SW 1271 (cell line): ENCODE measurements at places on chromosomes 2 and 18.

GRCh38 chr2:241011296-241011600 is 12.8 kb downstream of the SNED1 start:
- DNase-seq: no peak

- no peak for DNase-seq
These were observed 357.2 kb downstream of the SATB2 start for GRCh38 chr2:199100326-199101110.

- DNase-seq: no peak
These were observed 220.6 kb upstream of the CCDC68 start for GRCh38 chr18:55179835-55180234.

DNA sequence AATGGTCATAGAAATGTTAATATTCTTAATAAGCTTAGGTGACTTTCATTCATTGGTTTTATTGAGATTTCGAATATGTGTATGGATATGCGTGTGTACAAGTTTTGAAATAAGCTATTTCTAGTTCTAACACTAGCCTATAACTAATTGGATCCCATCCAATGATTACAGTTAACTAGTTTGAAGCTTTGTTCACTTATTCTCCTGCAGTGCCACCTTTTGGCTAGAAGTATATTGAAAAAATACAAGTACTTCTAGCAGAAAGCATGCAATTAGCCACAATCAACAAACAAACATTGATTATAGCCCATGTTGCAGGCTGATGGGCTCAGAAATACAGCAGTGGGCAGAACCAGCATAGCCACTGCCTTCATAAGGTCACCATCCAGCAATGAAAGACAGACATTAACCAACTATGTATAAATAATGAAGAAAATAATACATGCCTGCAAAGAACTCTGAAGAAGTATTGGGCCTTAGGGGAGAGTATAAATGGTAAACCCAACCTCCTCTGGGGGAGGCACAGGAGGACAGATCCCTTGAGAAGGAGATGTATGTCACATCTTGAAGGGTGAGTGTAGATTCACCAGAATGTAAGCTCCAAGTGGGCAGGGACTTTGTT is 5.1 kb upstream of the PIEZO2 start:
- DNase-seq: no peak

DNA sequence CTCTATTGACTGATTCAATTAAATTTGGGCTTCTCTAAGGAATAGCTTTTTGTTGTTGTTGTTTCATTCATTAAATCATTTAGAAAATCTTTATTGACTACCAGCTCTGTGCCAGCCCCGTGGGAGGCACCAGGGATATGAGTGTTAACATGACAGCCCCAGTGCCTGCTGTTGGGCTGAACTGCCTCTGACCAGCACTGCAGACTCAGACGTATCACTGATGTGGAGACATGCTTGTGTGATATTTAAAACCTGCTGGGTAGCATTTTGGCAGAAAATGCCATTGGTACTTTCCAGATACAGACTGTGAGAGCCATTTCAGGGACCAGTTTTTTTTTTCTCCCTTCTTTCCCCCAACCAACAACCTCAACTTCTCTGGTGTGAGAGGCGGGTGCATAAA is 38.6 kb upstream of the KCNF1 start:
- no peak for DNase-seq

DNA sequence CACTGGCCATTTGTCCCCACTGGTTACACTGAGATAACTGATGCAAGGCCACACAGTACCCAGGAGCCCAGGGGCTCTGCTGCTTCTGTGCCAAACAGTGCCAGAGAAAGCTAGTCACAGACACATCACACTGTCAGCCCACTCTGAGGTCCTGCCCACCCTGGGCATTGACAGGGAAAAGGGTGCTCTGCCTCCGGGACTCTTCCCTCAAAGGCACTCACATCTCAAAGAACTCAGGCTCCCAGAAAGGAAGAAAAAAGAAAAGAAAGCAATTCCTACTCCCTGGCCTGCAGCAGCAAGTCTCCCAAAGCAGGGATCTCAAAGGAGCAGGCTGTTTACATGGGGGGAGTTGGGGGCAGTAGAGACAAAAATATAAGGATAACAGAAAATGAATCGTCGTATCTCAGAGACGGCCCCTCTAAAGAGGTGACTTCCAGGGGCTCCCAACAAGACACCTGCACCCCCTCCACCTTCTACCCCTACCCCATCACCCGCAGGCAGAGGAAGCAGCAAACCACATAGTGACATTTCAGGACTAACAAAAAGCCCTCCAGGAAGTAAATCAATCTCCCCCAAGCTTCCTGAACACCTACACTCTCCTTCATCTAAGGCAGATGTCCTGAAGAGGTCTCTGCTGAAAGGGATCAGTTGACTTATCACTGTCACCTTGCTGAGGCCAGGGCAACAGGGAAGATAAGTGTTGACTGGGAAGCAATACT is 247.6 kb downstream of the TNS1 start:
- no peak for DNase-seq

DNA sequence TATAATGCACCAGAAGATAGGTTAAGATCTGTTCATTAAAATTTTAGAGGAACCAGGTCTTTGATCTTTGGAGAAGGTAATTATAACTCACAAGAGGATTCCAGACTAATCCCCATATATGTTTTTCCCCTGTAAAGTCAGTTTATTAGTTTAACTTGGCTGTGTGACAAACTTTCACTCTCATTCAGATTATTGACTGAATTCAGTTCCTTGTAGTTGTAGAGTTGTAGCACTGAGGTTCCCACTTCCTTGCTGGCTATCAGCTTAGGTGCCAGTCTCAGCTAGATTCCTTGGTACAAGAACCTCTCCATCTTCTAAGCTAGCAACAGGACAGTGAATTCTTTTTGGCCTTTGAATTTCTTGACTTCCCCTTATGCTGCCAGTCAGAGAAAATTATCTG is 19.1 kb downstream of the REG1A start:
- DNase-seq: no peak

GRCh38 chr2:138763971-138764370 is 16.2 kb downstream of the NXPH2 start:
- no peak for DNase-seq

GRCh38 chr2:170420961-170421687 is 243.2 kb downstream of the MYO3B start:
- no peak for DNase-seq

DNA sequence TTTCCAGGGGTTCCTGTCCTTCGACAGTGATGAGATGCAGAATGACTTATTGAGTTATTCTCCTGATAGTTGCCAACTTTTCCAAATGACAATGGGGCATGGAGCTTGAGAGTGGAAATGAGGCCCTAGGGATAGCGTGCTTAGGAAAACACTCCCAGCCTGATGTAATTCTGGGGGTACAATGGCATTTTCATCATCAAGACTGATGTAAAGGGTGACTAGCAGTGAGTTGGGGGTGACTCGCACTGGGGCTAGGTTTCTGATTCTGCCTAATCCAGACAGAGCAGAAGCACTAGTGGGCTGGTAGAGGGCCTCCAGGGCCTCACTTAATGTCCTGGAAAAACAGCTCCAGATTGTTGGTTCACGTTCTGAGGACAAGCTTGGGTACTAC is 34.0 kb upstream of the IL37 start:
- DNase-seq: no peak

GRCh38 chr18:67179726-67180125 is 336.8 kb downstream of the DSEL start:
- DNase-seq: no peak

DNA sequence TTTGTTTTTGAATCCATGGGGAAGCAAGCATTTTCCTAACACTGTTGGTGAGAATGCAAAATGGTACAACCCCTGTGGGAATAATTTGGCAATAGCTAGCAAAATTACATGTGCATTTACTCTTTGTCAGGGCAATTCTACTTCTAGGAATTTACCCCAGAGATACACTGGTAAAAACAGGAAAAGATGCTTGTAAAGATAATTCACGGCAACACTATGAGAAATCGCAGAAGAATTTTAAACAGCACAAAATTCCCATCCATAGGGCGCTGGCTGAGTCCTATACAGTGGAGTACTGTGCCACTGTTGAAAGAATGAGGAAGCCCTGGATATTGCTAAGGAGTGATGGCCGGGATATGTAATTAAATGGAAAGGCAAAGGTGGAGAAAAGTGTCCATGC is 75.8 kb downstream of the DGKD start:
- no peak for DNase-seq

DNA sequence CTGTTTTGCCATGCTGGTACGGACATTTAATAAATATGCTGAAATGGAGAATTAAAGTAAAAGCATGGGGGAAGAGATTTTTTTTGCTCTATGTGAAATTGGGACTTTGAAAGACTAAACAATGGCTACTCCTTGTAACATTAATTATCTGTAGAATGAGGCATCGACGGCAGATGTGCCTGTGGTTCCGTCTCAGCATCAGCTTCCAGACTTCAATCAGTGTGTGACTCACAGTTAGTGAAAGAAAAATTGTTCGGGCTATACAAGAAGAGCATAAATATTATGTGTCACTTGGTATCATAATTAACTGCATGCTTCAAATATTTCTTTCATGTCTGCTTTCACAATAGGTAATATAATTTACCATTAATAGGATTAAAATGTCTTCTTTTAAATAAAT is 117.0 kb upstream of the SMIM21 start:
- DNase-seq: no peak

DNA sequence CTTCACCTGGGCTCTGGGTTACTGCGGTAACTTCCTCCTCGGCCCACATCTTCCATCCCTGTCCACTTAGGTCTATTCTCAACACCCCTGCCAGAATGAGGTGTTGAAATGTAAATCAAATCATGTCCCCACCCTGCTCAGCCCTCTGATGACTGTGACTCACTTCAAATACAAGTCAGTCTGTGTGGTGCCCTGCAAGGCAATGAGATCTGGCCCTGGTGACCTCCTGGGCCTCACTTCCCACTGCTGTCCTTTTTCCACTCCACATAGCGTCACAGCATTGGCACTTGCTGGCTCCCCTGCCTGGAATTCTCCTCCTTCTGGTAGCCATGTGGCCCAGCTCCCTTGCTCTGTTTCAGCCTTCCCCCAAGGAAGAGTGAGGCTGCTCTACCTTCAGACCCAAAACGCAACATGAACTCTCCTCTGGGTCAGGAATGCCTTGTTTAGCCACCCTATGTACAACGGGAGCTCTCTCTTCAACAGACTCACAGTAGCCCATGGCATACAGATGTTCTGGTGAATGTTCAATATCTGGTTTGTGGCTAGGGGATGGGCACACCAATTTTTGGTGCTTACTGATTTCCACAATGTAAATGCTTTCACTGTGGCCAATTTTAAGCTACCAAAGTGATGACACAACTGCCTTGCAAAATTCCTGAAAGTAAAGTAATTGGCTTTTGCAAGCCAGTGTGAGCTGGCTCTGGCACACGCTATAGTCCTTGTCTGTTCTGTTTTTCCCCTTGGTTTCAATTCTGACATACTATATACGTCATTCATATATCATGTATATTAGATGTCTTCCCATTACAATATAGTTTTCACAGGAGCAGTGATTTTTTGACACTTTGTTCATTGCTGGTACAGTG is 550.3 kb upstream of the HS6ST1 start:
- no peak for DNase-seq

- DNase-seq: no peak
These were observed 91.7 kb upstream of the TRIB2 start for GRCh38 chr2:12624905-12625598.

DNA sequence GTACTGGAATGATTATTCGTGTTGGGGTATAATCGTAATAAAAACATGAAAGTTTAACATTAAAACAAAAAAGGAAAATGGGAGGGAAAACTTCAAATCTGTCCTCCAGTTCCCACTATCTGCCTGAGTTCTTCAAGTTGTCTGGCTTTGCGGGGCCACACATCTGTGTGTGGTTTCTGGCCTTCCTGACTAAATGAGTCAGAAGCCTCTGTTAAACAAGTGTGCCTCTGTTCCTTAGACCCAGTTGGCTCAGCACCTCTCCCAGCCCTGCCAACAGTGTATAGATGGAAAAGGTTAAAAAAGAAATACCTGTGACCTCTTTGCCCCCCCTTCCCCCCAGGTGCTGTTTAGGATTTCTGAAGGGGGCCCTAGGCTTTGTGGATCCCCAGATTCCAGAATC is 30.2 kb downstream of the XDH start:
- DNase-seq: peak; percentile 77

GRCh38 chr2:59665021-59665420 is 888.4 kb downstream of the BCL11A start:
- no peak for DNase-seq

- no peak for DNase-seq
These were observed 227.8 kb upstream of the CDH2 start for GRCh38 chr18:28404694-28405093.

GRCh38 chr2:27663285-27664153 is at the start of the genes SLC4A1AP and SUPT7L:
SLC4A1AP (plus strand) TSS chr2:27663889; CDS start chr2:27663915, 26 bp downstream.
SUPT7L (minus strand) TSS chr2:27663614; CDS start chr2:27662192, 1,422 bp downstream.
- DNase-seq: peak; percentile 93

- no peak for DNase-seq
These were observed 9.8 kb downstream of the RMDN2 start for GRCh38 chr2:37934591-37935513.

DNA sequence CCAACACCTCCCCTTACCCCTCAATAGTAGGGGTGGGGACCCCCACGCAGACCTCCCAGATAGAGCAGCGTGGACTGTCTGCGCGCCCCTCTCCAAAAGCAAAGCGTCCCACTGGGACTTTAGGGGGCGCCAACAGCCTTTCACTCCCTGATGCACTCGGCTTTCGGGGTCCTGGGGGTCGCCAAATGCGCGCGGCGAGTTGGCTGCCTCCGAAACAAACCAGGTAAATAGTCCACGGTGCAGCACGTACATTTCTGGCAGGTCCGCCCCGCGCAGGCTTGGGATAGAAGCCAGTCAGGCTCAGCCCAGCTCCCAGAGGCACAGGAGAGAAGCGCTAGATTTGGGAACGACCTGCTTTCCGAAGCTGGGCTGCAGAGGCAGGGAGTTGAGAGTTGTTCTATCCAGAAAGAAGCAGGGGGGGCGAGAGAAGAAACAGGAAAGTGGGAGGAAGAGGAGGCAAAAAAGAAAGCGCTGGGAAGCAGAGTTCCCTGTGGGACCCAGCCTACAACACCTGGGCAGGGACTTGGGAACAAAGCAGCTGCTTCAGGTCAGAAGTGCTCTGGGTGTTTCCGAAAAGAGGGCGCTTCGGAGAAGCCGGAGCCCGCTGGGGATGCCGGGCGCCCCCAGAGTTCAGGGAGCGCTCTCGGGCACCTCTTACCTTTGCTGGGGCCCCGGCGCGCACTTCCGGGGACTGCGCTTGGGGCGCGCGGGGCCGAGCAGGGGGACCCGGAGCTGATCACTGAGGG is 544 bp downstream of the EVA1A start:
- DNase-seq: peak; percentile 39

- no peak for DNase-seq
These were observed 36.0 kb upstream of the HDAC4 start for GRCh38 chr2:239436669-239437335.

DNA sequence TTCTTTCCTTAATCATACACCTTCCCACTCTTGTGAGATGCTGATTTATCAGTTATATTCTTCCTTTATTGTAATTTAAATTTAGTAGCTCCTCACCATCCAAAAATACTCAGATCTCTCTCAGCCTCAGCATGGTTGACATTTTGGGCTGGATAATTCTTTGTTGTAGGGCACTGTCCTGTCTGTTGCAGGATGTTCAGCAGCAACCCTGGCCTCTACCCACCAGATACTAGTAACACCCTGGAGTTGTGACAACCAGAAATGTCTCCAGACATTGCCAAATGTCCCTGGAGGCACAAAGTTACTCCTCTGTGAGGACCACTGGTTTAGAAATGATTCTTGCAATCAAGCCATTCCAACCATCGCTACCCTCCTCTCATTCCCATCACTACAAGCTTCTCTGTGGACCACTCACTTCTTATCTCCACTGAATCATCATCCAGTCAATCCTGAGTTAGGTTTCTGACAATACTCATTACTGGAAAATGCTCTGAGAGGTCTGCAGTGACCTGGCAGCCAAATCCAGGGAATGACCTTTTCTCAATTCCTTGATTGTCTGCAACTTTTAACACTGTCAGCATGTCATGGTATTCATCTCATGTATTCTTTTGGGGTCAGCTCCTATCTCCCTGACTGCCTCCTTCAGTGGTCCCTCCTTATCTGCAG is 43.3 kb downstream of the OSBPL6 start:
- no peak for DNase-seq
